ENCODE measurements at places on chromosomes 11 and 22. TPM values are rescaled to one million over a fixed set of nuclear protein-coding genes. Genes with fewer than 3 reads are reported as not detected.

Gene CACNA1I
- 0.33 TPM for total RNA-seq

GRCh38 chr11:70471254-70471653, 72.9 kb downstream of the CTTN start:
- peak; percentile 32 for DNase-seq

Gene KREMEN1
- total RNA-seq, result 19.1 TPM

Gene MS4A6E
- total RNA-seq, result 1.3 TPM

Gene CHRDL2
- total RNA-seq, result 14.5 TPM

Gene C11orf91
- 0.97 TPM for total RNA-seq
